Kidney epithelial cell (primary cell): ENCODE measurements at places on chromosomes 2 and 18.

GRCh38 chr18:55763805-55764204 lies 175.8 kb upstream of the TCF4 start:
- DNase-seq, result no peak

DNA sequence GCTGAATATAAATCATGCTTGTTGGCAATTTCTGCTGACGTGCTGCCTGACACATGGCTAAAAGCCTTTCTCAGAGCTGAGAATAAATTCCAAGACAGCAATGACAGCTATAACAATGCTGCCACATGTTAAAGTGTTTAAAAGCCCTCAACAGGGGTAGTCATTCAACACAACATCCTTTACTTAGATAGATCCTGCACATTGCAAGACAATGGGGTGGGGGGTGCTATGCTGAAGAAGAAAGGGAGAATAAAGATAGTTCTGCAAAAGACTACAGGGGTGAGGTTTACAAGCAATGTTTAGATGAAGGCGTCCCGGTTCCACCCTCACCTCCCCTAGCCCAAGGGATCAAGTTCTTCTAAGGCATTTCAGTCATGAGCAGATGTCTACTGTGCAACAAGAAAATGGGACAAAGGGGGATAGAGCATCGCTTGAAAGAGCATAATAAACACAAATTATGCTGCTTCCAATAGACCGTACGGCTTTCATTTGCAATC lies 291.0 kb upstream of the ACVR2A start:
- no peak for DNase-seq

DNA sequence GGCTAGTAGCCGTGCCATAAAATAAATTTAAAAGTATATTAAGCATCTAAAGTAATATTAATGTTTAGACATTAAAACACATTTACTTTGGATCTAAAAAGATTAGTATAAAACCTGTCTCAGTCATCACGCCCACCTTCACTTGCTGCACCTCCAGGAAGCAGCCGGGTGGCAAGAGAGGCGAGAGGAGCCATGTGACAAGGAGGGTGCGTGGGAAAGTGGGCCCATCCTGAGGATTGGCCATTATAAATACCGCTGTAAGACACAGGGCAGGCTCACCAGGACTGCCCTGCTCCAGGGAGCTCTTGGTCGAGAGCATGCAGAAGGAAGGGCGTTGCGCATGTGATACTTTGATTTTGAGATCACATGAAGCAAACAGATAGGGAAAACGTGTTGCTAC lies 34.4 kb upstream of the ALKAL2 start:
- no peak for DNase-seq

- no peak for DNase-seq
These were observed 212.3 kb downstream of the CYP26B1 start for GRCh38 chr2:71935262-71935848.

- no peak for DNase-seq
These were observed 24.8 kb downstream of the NOP58 start for GRCh38 chr2:202290316-202290715.

DNA sequence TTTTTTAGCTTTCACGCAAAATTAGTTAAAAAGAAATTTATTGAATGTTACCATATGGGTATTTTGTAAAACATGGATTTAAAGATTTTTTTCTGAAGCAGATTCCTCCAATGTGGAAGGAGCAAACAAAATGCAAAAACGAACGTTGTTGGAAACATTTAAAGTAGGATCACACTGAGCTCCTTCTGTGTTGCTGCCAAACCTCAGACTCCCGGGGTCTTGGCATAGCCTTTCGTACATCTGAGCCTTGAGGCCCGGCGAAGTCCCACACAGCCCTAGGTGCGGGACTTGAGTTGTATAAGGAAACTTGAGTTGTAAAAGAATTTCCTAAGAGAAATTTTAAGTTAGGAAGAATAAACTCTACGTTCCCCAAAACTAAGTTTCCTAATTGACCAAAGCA lies 52.0 kb upstream of the CD226 start:
- no peak for DNase-seq
